ENCODE measurements at places on chromosomes 11 and 22. TPM values are rescaled to one million over a fixed set of nuclear protein-coding genes. Genes with fewer than 3 reads are reported as not detected.

DNA sequence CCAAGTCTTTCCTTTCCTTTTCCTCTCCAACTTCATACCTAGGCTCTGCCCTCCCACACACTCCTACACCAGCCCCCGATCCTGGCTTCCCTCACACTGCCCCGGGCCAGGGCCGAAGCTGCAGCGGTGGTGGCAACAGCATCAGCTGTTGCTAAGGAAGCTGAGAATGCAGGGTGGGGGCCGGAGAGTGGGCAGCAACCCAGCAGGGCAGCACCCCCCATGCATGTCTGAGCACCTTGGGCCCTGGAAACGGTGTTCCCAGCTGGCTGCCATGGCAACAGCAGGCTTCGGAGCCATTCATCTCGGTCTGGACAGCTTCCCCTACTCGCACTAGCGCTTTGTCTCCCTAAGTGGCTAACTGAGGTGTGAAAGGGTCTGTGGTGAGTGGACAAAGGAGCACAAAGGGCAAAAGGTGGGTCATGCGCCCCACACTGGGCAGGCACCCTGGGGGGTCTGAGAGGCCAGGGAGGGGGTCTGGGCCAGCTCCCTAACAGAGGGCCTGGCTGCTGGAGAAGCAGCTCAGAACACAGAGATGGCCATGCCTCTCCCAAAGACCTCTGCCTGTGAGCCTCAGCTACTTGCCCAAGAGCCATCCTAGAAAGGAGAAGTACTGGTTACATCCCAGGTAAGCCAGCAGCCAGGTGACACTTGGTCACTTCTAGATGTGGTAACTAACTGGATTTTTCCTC, 42.1 kb upstream of the JAM3 start:
- no peak overlapping the region for H3K27ac ChIP-seq
- peak; percentile 76 for DNase-seq
- H3K36me3 ChIP-seq: no peaks in the 10 kb centered on the region
- no peaks in the 10 kb centered on the region for H3K27me3 ChIP-seq

- H3K27ac ChIP-seq: no peak overlapping the region
- H3K4me1 ChIP-seq: no peaks in the 10 kb centered on the region
- H3K4me3 ChIP-seq: peak overlapping the region; percentile 29
These were observed 502.1 kb downstream of the MN1 start for GRCh38 chr22:27299181-27300085.

DNHD1 gene
- 3.5 TPM for total RNA-seq

DNA sequence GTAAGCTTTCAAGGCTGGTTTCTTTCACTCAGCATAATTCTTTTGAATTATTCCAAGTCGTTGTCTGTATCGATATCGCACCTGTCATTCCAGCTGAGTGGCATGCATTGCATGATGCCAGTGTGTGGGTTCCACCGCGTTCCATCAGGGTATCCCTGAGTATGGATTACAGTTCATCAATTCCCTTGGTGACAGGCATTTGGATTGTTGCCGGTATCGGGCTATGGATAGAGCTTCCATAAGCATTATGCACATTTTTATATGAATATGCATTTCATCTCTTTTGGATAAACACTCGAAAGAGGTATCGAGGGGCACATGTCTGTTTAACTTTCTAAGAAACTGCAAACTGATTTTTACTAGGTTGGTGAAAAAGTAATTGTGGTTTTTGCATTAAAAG, 698.8 kb downstream of the BRD1 start:
- no peak overlapping the region for H3K4me3 ChIP-seq
- H3K36me3 ChIP-seq: no peaks in the 10 kb centered on the region
- no peak overlapping the region for H3K27ac ChIP-seq
- no peaks in the 10 kb centered on the region for H3K4me1 ChIP-seq
- no peaks in the 10 kb centered on the region for H3K27me3 ChIP-seq

GRK2 gene
- total RNA-seq: 55.5 TPM

GRCh38 chr11:131579932-131580387, 209.5 kb downstream of the NTM start:
- no peaks in the 10 kb centered on the region for H3K36me3 ChIP-seq
- H3K27ac ChIP-seq: no peak overlapping the region
- no peaks in the 10 kb centered on the region for H3K27me3 ChIP-seq
- no peaks in the 10 kb centered on the region for H3K4me1 ChIP-seq

OLFML1 gene
- total RNA-seq: not detected

- no peak for DNase-seq
- H3K36me3 ChIP-seq: no peaks in the 10 kb centered on the region
- no peak overlapping the region for H3K27ac ChIP-seq
- H3K4me3 ChIP-seq: no peak overlapping the region
- no peaks in the 10 kb centered on the region for H3K27me3 ChIP-seq
These were observed 492.9 kb upstream of the ANO3 start for GRCh38 chr11:25838918-25839625.

DNA sequence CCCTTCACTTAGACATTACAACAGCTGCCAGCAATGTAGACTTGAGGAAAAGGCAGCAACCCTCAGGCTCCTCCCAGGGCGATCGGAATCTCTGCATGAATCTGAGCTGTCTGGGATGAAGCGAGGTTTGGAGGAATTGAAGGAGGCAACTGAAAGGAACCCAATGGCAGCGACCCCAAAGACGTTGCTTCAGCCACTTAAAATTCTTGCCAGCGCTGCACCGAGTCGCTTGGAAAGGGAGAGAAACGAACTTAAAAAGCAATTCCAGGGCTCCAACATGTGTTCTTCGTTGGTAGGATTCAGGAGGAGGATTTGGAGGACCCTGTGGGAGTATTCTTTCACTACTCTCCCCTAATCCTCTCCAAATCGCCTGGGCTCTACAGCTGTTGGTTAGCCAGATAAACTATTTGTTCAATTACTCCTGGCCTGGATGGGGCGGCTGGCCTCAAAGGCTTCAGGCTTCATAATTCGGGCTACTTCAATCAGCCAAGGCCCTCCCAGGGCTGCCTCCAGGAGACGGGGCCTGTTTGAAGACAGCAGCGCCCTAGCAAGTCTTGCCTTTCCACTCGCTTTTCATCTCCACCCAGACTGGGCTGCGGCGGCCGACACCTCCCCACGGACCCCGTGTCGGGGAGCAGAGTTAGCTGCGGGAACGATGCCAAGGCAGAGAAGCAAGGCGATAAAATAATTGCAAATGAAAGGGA, 72.4 kb upstream of the TMEM45B start:
- no peak for DNase-seq
- H3K4me1 ChIP-seq: no peaks in the 10 kb centered on the region
- H3K4me3 ChIP-seq: no peak overlapping the region
- no peak overlapping the region for H3K27ac ChIP-seq

- H3K4me3 ChIP-seq: no peak overlapping the region
- no peaks in the 10 kb centered on the region for H3K27me3 ChIP-seq
- H3K36me3 ChIP-seq: no peaks in the 10 kb centered on the region
- no peak overlapping the region for H3K27ac ChIP-seq
- no peak for DNase-seq
These were observed 67.3 kb downstream of the PTPRJ start for GRCh38 chr11:48047616-48048015.

DNA sequence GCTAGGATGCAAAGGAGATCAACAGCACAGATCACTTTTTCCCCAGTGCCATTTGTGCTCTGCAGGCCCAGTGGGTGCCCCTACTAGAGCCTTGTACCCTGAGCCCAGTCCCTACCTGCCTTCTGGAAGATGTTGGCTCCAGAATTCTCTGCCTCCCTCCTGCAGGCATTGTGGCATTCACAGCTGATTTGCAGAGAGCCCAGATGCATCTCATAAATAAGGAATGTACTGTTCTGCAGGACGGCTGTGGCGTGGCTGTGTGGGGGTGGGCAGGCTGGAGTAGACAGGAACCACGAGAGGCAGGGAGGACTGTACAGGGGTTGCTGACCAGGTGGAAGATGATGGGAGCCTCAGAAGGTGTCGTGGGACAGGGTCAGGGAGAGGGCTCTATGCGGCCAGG, 11.2 kb upstream of the MIAT start:
- H3K27ac ChIP-seq: no peak overlapping the region
- H3K36me3 ChIP-seq: no peaks in the 10 kb centered on the region
- DNase-seq: no peak
- no peaks in the 10 kb centered on the region for H3K27me3 ChIP-seq
- peak overlapping the region; percentile 66 for H3K4me3 ChIP-seq

ST14 gene
- total RNA-seq: 22.9 TPM

DNA sequence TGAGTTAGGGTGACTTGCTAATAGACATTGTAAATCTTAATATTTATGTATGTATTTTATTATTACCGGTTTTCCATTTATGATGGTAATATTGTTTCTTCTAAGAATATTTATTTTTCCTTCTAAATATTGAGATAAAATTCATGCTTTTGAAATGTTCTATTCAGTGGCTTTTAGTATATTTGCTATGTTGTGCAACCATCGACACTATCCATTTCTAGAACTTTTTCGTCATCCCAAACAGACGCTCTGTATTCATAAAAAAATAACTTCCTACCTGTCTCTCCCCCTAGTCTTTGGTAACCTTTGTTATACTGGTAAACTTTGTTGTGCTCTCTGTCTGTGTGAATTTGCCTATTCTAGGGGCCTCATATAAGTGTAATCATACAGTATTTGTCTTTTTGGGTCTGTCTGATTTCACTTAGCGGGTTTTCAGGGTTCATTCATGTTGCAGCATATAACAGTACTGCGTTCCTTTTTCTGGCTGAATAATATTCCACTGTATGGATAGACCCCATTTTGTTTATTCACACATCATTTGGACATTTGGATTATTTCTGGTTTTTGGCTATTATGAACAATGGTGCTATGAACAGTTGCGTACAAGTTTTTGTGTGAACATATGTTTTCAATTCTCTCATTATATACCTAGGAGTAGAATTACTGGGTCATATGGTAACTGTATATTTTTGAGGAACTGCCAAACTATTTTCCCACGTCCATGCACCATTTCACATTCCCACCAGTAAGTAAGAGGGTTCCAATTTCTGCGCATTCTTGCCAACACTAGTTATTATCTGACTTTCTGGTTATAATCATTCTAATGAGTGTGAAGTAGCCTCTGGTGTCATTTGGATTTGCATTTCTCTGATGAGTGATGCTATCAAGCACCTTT, 15.9 kb downstream of the NEAT1 start:
- no peaks in the 10 kb centered on the region for H3K36me3 ChIP-seq
- H3K4me1 ChIP-seq: no peaks in the 10 kb centered on the region
- no peak overlapping the region for H3K27ac ChIP-seq
- H3K4me3 ChIP-seq: no peak overlapping the region
- no peaks in the 10 kb centered on the region for H3K27me3 ChIP-seq

DNA sequence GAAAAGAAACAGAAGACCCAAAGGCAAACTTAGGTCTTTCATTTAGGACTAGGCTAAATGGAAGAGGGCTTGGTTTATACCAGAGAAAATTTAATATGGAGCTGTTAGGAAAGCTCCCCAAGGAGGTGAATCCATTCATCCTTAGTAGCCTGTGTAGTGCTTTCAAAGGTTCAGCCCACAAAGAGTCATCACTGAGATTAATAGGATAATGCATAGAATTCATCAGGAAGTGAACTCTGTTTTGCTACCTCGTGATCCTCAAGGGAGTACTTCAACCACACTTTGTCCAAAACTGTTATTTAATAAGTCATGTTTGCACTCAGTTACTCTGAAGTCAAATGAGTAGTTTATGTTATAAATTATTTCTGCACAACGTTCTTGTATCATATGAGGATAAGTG, 43.3 kb upstream of the MMP7 start:
- H3K36me3 ChIP-seq: peaks cover 5% of the 10 kb centered on the region
- no peaks in the 10 kb centered on the region for H3K27me3 ChIP-seq

DNA sequence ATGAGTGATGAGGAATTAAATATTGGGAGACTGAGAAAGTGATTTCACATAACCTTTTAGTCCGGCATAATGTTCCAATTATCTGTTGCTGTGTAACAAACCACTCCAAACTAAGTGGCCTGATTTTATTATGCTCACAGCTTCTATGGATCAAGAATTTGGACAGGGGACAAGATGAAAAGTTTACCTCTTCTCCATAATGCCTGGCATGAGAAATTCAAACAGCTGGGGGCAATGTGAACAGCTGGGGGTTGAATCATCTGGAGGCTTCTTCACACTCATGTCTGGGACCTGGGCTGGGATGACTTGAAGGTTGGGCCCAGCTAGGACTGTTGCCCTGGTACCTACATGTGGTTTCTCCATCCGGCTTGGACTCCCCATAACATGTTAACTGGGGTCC, 99.4 kb upstream of the DRD2 start:
- H3K4me3 ChIP-seq: no peak overlapping the region
- no peak for DNase-seq
- H3K27ac ChIP-seq: no peak overlapping the region
- no peaks in the 10 kb centered on the region for H3K27me3 ChIP-seq
- peaks cover 6% of the 10 kb centered on the region for H3K4me1 ChIP-seq

DNA sequence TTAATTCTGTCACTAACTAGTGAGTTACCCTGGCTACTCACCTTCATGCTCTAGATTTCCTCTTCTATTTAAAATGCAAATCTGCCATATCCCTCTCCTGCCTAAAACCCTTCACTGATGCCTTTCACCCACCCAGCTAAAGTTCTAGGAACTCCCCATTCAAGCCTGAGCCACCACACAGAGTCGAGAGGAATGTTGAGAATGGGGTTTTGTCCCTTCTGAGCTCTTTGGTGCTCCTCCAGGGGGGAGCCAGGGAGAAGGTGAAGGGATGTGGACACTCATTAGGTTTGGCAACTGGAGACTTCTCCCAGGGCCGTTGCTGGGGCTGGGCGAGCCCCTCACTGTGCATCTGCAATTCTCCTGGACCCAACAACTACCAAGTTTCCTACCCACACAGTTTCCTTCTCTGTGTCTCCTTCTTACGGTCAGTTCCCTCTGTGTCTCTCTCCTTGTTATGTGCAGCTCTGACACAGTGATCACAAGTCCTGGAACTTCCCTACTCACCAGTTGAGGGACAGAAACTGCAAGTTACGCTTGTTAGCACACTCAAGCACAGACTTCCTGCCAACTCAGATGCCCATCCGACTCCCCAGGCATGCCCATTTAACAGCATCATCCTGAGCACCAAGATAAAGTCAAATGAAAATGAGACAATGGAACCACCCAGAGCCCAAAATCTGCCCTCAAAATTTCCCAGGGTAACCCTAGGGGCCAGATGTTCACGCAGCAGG, 6.5 kb upstream of the IL10RA start:
- no peaks in the 10 kb centered on the region for H3K27me3 ChIP-seq
- no peaks in the 10 kb centered on the region for H3K36me3 ChIP-seq
- no peak overlapping the region for H3K27ac ChIP-seq
- no peak overlapping the region for H3K4me3 ChIP-seq
- no peaks in the 10 kb centered on the region for H3K4me1 ChIP-seq

DNA sequence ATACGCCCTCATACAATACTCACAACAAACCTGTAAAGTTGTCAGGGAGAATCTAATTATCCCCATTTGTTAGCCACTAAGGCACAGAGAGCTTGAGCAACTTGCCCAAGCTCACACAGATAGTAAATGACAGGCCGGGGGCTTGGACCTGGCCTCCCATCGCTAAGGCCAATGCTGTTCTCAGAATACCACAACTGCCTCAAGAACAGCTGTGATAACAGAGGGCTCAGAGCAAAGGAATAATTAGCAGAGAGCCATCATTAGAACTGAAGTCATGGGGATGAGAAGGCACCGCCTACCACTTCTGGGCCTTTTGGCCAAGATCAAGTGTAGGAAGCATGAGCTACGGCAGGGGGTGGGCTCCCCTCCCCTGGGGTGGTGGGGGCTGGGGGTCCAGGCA, 98.6 kb downstream of the FEZ1 start:
- H3K27ac ChIP-seq: no peak overlapping the region
- no peaks in the 10 kb centered on the region for H3K27me3 ChIP-seq
- no peak overlapping the region for H3K4me3 ChIP-seq
- DNase-seq: no peak

DYNC2H1 gene
- 13.2 TPM for total RNA-seq

- no peak for DNase-seq
- no peaks in the 10 kb centered on the region for H3K27me3 ChIP-seq
- H3K36me3 ChIP-seq: peaks cover 1% of the 10 kb centered on the region
These were observed 625.9 kb downstream of the TBC1D22A start for GRCh38 chr22:47388331-47388730.

SHISA8 gene
- total RNA-seq: 0.72 TPM
